Stimulated activated naive B cell treated with anti-CD40 and anti-IgM and Interleukin-4, amounts not matched to agents 10 μg/mL and 1 μg/mL and 100 μg/mL, for 72 hours (primary cell): ENCODE measurements at places on chromosomes 11 and 22.
A peak's percentile ranks its signal among the peaks of the same experiment; 100 is the strongest.

DNA sequence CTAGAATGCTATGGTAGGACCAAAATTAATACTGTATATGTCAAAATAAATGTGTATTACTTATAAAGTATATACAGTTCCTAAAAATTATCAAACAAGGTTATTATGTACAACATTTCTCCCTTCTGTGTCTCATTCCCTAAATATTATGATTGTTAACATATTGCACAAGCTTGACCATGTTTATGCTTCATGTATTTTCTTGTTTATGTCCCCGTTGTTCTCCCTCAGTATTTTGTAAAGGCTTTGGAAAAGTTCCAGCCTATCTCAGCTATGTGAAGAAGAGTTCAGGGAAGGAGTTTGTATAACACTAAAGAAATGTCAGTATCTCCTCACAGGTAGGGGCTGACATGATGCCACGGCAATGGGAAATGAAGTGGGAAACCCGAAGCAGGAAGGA, 19.6 kb downstream of the ADM start:
- DNase-seq, result no peak

DNA sequence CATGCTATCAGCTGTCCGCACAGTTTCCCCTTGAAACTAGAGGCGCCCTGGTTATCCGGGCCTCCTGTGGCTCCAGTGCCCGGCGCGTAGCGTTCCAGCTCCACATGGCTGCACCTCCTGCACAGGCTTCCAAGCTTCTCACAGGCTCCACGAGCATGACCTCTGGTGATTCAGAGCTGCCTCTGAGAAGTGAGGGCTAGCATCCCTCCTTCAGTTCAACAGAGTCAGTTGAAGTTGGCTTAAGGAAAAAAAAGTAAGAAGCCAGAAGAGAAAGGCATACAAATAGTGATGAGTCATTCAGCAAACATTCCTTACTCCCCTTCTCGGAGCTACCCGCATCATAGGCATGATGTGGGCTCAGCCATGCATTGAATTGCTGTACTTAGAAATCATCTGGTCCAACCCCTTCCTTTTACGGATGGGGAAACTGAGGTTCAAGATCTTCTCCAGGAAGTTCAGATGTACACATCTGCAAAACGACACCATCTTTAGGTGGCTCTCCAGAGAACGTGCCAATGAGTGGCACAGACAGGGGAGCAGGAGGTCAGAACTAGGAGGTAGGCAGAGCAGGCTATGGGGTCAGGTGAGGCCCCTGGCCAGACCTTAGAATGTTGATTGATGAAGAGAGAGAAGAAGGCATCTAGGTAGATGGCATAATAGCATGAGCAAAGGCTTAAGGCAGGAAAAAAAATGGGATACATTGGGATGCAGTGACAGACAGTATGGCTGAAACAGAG, 216.3 kb upstream of the TBCEL start:
- no peak for DNase-seq

DNA sequence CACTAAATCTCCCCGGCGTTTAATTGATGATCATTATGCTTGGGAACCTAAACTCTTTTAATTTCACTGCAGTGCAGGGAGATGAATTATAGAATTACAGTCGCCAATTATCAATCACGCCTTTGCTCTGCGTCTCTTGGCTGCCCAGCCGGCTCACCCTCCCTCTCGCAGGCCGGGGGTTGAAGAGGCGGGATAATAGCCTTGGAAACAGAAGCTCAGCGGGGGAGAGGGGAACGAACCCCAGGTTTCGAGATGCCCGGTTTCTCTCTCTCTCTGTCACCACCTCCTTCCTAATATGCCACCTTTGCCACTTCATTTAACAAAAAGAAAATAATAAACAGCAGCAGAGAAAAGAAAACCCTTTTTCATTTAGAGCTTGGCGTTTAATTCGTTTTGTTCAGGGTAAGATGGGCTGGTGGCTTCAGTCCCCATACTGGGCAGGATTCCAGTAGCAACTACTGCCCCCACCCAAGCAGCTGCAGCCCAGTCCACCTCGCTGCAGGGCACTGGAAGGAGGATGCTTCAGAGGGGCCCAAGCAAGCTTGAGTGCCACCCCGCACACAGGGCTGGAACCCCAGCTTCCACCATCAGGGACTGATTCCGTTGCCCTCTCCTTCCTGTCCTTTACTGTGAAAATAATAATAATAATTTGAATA, 271.7 kb downstream of the BUD13 start:
- DNase-seq, result no peak

DNA sequence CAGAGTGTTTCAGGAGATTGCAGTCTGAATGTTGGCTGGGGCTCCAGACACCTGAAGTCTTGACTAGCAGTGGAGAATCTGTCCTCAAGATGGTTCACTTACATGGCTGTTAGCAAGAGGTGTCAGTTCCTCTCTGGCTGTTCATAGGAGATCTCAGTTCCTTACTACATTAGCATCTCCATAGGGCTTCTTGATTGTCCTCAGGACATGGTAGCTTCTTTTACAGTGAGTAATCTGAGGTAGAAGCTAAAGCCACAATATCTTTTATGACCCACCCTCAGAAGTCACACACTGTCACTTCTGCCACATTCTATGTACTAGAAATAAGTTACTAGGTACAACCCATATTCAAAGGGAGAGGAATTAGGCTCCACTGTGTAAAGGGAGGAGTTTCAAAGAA, 10.5 kb upstream of the PATL1 start:
- no peak for DNase-seq

GRCh38 chr11:1675536-1676228, 21.3 kb upstream of the KRTAP5-6 start:
- no peak for DNase-seq

DNA sequence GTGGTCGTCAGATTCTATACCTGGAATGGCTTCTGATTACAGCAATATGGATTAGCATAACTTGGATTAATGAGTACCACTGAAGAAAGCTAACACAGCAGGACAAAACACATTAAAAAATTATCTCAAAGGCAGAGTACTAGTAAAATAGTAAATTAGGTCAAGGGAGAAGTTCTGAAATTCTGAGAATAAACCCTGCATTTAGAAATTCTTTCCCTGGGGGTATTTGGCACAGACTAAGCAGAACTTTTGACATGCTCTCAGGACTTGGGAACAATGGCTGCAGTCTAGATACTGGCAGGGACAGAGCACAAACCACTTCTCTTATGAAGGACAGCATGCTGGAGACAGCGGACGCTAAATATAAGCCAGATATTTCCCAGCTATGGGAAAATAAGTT, 85.6 kb upstream of the GRIA4 start:
- no peak for DNase-seq

DNA sequence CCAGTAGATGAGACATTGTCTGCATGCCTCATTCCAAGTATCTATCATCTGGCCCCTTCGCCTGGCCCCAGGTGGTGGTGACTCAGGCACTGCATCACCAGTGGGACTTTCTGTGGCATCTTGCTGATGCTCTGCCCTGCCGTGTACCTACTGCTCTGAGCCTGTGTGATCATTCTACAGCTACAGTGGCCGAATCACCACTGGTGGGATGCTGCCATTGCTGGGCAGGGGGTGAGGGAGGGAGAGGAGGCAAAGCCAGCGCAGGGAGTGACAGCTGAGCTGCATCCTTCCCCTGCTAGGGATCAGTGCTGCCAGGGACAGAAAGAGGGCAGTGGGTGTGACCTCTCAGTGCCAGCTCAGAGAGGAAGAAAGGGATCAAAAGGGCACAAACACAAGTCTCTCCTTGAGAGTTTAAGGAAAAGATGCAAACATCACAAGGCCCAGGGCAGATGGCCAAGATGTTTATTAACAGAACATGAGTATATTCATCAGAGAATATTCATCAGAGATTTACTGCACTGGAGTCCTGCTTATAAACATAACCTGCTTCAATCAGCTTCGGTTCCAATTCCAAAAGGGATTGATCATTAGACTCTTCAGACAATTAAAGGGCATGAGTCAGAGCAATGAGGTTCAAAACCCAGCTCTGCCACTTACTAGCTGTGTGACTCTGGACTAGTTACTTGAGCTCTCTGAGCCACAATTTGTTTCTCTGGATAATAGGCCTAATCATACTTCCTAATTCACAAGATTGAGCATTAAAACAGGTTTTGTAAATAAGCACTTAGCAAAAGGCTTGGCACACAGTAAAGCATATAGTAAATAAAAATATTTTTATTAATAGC, 109.8 kb downstream of the NAT10 start:
- peak; percentile 44 for DNase-seq

DNA sequence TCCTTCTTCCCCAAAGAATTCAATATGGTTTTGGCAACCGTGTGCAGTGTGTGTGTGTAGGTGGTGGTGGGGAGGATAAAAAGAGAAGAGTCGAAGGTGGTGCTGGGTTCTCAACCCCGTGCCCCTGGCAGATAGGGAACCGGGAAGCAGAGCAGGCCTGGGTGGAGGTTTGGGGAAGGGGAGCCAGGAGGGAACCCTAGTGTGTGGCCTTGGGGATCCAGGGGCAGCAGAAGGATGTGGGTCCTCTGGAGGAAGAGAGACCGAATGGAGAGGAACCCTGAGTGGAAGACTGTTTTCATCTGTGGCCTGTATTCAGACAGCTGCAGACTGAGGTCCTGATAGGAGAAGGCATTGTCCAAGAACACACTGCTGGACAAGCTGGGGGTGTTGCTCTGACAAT, 73.3 kb upstream of the B3GAT1 start:
- no peak for DNase-seq

DNA sequence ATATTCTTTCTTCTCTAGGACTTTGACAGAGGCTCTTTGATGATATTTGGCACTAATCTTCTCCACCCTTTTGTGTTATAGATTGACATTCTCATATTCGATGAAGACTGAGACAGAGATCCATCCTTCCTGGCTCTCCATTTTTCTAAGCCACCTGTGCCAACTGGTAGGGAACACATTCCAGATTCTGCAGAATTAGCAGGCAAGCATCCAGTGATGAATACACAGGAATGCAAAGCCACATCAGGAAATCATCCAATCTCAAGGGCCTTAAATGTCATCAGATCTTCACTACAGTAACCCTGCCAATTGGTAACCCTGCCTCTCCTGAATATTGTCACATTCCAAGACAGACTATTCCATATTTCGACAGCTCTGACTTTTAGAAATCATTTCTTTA, 718.4 kb upstream of the API5 start:
- DNase-seq, result no peak
